ENCODE measurements at places on chromosomes 7 and 10. TPM values are rescaled to one million over a fixed set of nuclear protein-coding genes. Genes with fewer than 3 reads are reported as not detected.

- no peak for ATAC-seq
These were observed 3.6 kb upstream of the AS3MT start for GRCh38 chr10:102865620-102866019.

The PLA2G12B gene
- not detected for total RNA-seq

GRCh38 chr7:146961617-146962016, 845.0 kb downstream of the CNTNAP2 start:
- no peak for ATAC-seq

GRCh38 chr10:84826704-84827103, 498.3 kb downstream of the CCSER2 start:
- no peak for ATAC-seq

- ATAC-seq: no peak
These were observed 61.3 kb upstream of the PTN start for GRCh38 chr7:137404660-137405317.

DNA sequence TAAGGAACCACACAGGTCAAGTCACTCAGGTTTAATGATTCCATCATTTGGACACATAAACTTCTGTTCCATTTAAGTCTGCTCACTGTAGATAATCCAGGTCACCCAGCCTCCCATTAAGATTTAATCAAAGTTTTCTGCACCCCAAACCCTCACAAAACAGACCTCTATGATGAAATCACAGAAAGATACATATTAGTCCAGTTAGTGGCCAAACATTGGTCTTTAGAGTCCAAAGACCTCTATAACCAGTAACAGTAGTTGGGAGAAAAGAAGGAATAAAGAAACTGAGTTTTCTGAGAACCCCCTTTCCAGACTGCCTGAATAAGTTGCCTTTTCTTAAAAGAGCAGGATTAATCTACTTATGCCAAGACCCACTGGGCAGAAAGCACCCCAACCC, 4.8 kb downstream of the GCC1 start:
- ATAC-seq: no peak

DNA sequence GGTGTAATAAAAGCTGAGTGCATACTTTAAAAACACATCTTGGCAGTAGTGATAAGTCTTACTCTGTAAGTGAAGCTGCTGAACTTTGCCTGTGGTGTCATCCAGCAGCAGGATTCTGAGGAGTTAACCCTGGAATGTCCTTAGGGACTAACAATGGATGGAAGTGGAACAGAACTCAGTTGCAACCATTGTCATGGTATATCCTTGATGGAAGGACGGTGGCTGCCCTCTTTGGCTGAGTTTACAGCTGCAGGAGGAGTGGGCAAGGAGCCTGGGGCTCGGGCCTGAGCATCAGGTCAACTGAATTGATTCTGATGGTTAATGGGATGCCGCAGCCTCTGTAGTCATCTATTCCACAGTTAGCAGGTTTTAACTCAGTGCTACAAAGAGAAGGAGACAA, 56.2 kb downstream of the MRC1 start:
- ATAC-seq: no peak

The C10orf71 gene
- total RNA-seq: 0.27 TPM

- no peak for ATAC-seq
These were observed 34.9 kb upstream of the PTF1A start for GRCh38 chr10:23157239-23157681.

DNA sequence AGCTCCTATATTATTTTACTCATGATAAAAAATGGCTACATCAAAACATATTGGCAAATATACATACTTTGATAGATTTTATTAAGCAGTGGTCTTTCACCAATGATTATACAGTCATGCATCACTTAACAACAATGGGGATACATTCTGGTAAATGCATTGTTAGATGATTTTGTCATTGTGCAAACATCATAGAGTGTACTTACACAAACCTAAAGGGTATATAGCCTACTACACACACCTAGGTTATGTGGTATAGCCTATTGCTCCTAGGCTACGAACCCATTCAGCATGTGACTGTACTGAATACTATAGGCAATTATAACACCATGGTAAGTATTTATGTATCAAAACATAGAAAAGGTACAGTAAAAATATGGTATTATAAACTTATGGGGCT, 98.9 kb upstream of the IL6 start:
- no peak for ATAC-seq

The PNLIP gene
- total RNA-seq: not detected

DNA sequence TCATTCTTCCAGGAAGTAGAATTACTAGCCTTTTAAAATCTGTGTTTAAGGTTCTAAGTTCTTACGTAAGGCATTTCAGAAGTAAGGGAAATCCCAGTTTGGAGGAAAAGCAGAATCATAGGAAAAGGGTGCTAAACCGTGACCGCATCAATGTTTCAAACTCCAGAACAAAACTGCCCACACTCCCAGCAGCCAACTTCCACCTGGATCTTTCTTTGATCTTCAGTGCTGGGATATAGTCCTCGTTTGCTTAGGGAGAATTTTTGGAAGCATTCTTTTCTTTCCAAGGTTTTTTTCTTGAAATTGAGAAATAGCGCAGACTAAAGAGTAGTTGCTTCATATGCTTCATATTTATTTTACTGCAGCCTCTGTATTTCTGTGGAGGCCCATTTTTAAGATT, 8.9 kb downstream of the PROSER2 start:
- no peak for ATAC-seq

The MEOX2 gene
- total RNA-seq: 18.9 TPM

DNA sequence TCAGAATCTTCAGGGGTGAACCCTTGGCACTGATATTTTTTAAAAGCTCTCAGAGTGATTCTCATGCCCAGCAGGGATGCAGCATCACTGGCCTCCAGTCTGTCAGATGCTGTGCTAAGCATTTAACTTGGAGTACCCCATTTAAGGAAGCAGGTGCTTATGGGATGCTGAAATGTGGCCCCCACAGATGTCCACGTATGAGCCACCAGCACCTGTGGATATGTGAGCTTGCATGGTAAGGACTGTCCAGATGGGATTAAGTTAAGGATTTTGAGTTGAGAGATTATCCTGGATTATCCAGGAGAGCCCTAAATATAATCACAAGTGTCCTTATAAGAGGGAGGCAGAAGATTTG, 17.7 kb downstream of the CHST3 start:
- no peak for ATAC-seq

DNA sequence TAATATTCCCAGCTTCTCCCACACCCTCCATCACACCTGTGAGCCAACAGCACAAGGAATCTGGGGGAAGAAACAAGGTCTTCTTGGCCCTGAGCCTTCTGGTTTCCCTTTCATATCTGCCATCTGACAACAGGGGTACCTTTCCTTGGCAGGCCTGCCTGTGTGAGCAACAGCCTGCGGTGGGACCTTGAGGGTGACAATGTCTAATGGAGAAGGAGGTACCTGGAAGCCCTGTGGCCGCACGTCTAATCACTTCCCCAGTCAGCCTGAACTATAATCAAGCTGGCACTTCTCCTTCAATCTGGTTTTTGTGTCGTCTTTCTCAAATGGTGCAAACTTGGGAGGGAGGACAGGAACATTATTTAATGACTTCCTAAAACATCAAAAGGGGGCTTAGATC, 41.2 kb downstream of the NRCAM start:
- no peak for ATAC-seq

DNA sequence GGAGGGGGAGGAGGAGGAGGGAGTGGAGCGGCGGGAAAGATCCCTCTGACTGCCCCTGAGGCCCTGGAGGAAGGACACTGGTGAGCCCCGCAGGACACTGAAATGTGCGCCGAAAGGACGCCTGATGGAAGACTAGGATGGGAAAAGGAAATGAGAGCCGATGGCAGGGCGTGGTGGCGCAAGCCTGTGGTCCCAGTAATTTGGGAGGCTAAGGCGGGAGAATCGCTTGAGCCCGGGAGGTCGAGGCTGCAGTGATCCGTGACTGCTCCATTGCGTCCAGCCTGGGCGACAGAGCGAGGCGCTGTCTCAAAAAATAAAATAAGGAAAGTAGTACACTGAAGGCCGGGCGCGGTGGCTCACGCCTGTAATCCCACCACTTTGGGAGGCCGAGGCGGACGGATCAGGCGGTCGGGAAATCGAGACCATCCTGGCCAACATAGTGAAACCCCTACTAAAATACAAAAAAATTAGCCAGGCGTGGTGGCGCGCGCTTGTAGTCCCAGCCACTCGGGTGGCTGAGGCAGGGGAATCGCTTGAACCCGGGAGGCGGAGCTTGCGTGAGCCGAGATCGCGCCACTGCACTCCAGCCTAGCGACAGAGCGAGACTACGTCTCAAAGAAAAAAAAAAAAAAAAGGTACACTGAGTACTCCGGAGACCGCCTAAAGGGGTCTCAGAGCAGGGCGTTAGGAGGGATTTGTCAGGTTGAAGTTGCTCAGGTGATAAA, 561 bp upstream of the HNRNPF start:
- ATAC-seq: no peak

The CADPS2 gene
- total RNA-seq: 20.3 TPM

DNA sequence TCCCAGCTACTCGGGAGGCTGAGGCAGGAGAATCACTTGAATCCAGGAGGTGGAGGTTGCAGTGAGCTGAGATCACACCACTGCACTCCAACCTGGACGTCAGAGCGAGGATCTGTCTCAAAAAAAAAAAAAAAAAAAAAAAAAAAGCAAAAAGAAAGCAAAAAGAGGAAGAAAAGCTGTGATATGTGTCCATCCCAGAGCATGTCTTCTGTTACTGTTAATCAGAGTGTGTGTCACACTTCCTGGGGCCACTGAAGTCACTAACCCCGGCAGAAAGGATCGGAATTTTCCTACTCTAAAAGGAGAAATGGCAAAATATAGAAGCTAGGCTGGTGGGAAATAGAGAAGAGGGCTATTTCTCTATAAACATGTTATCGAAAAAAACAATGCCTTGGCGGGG, 11.9 kb downstream of the PIK3AP1 start:
- ATAC-seq: no peak

GRCh38 chr10:127462643-127463295, 86.3 kb upstream of the NPS start:
- no peak for ATAC-seq

Measured in gastroesophageal sphincter (tissue), 4 donors.